ENCODE measurements at places on chromosomes 1 and 21.

DNA sequence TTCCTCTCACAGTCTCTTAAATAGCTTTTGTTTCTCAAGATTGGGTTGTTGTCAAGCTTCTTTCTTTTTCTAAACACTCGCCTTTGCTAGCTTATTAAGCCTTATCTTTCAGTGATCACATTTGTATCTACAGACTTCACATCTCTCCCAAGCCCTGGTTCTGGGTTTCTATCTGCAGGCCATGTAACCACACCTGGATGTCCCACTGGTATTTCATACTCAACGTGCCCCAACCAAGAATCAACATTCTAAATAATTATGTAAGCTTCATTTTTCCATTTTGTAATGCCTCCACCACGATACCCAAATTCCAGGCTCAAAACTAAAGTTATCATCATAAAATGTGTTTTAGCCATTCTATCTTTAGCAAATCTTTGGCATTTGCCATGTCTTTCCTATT lies 372.2 kb downstream of the USH2A start:
- no peak for DNase-seq

DNA sequence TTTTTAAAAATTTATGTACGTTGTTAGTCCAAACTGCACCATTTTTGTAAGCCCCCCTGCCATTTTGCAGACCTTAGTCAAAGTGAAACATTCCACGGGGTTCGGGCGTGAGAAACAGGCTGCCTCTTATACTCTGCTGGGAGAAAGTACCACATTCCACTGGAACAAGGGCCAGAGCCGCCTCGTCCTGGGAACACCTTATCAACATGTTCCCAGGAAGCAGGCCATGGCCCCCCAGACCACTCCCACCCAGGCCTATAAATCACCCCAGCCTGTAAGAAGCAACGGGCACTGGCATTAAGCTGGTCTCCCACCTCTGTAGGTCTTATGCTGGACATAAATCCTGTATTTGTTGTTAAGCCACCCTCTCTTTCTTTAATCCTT lies 854 bp upstream of the ZRANB2 start:
- DNase-seq: no peak

DNA sequence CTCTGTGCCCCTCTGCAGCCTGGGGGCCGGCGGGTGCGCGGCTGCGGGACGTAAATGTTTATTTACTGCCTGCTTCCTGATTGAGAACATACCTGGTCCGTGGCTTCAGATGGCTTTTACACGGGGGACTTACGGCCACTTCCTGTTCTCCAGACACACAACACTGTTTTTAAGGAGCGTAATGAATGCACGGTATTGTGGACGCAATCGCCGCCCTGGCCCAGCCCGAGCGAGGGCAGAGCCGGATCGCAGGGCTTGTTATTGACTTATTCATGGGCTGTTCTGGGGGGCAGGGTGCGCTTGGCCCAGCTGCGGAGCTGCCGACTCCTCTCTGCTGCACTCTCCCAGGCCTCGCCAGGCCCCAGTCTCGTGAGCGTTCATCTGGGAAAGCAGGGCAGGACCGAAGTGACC lies 52.8 kb upstream of the ACTRT2 start:
- no peak for DNase-seq

- DNase-seq: no peak
These were observed 105.8 kb downstream of the SMYD2 start for GRCh38 chr1:214386747-214387146.

GRCh38 chr1:164320790-164321731 lies 237.9 kb upstream of the PBX1 start:
- no peak for DNase-seq

- no peak for DNase-seq
These were observed 32.0 kb upstream of the MYOCOS start for GRCh38 chr1:171590022-171590421.

DNA sequence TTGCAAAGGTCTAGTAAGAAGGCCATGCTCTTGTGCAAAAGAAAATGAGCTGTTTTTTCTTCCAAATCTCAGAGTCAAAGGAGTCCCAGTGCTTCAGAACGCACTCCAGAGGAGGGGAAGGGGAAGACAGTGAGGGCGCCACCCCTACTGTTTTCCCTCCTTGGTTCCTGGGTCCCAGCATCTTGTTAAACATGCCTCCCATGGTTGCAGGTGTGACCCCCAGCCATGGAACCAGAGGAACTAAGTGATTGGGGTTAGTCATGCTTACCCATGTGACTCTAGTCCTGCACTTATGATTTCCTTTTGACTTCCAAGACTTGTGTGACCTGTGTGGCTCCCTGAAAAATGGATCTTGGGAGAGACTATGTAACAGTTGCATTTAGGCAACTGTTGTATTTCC lies 6.1 kb upstream of the AKR7A3 start:
- DNase-seq: no peak

- DNase-seq: no peak
These were observed at the start of gene COL16A1 for GRCh38 chr1:31703431-31704270. Gene COL16A1 (minus strand): TSS chr1:31704017. CDS start chr1:31702193, 1,824 bp downstream.

GRCh38 chr1:8985915-8986813 lies 40.1 kb downstream of the SLC2A7 start:
- no peak for DNase-seq

DNA sequence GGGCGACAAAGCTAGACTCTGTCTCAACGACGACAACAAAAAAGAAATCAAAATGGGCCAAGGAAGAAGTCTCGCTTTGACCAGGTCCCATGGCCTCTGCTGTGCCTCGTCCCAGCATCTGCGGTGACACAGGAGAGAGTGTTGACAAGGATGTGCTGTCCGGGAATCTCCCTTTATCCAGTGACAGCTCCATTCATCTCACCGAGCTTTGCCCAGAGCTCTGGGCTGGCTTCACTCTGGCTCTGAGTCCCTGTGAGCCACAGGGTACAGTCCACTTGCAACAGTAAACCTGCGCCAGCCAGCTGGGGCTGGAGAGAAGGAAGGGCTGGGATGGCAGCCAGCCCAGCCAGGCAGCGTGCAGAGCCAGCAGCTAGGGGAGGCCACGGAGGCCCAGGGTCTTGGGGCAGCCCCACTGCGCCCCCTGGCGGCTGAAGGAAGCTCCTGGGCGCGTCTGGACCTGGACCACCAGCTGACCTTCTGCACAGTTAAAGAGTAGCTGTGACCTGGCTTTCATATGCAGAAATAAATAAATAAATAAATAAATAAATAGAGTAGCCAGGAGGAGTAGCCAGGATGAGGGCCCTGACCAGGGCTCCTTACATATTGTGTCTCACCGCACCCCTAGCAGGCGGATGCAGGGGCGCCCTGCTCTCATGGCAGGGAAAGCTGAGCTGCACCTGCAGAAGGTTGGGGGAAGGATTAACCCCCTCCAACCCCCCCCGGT lies 29.7 kb downstream of the ENO1 start:
- peak; percentile 67 for DNase-seq

DNA sequence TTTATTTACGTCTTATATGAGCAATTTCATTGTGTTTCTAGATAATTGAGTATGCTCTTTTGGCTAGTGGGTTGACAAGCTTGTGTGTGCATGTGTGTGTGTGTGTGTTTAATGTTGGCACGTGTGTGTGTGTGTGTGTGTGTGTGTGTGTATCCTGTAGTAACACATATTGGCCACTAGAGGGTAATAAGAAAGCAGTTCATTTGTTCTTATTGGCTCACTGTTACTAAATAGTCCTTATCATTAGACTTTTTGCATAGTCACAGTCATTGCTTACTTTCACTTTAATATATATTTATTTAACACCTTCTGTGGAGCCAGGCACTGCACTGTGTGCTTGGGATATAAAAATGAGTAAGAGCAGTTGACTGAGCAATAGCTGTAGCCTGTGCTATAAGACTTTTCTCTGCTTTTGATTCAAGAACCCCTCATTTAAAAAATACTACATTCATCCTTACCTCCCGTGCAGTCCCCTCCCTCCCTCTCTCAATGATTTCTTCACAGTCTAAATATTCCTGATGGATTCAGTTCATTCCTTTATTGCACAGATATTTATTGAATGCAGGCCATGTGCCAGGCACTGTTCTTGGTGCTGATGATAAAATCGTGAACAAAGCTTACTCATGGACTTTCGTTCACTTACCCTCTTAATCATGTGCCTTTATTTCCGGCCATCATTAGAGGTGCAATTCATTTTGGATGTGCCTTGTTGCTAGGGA lies 96.7 kb downstream of the DYRK1A start:
- peak; percentile 40 for DNase-seq

DNA sequence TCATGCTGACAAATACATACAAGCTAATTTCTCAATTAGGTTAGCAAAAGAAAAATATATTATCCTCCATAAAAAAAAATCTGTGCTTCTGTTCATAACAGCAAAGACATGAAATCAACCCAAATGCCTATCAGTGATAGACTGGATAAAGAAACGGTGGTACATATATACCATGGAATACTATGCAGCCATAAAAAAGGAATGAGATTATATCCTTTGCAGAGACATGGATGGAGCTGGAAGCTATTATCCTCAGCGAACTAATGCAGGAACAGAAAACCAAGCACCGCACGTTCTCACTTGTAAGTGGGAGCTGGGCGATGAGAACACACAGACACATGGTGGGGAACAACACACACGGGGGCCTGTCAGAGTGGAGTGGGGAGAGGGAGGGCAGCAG lies 84.0 kb upstream of the PALMD start:
- no peak for DNase-seq

DNA sequence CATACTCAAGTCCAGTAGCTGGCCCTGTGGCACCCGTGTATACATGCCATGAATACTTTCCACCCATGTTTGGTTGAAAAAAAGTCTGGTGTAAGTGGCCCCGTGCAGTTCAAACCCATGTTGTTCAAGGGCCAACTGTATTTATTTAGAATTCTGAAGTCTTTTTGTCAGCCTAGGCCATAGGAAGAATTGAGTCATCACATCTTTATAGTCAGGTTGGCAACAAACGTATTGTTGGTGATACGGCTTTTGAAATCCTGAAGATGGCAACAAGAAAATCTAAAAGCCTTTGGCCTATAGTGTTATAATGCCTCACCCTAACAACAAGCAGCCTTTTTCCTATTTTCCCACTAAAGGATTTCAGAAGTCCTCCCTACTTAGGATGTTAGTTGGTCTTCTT lies 363.6 kb downstream of the PLPP3 start:
- no peak for DNase-seq

GRCh38 chr1:223203034-223203408 lies 60.0 kb upstream of the TLR5 start:
- DNase-seq: no peak

- DNase-seq: no peak
These were observed 8.9 kb upstream of the SLC25A33 start for GRCh38 chr1:9530320-9530719.

DNA sequence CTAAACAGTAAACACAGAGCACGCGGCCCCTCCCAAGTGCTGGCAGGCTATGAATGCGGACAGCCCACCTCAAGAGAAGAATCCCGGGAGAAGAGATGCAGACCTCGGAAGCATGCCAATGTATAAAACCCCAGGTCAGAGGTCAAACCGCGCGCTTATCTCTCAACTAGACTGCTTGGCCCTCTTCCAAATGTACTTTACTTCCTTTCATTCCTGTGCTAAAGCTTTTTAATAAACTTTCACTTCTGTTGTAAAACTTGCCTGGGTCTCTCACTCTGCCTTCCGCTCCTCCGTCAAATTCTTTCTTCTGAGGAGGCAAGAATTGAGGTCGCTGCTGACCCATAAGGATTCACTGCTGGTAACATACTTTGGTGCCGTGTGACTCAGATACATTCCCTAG lies 216.0 kb downstream of the S1PR1 start:
- no peak for DNase-seq

All from CD4-positive, alpha-beta T cell treated with Interleukin-15 for 4 hours (primary cell).